Activated T-helper 1 cell treated with anti-CD3 and anti-CD28 coated beads, Interleukin-12 subunit alpha, Interleukin-12 subunit beta, Interleukin-2, Interleukin-4 antibody, amounts not matched to agents 30 ng/mL and 10 ng/mL and 1 ng/mL, durations not matched to agents 14 hours and 24 hours and 36 hours (primary cell): ENCODE measurements at places on chromosomes 11 and 22.
A peak's percentile ranks its signal among the peaks of the same experiment; 100 is the strongest.

- DNase-seq = no peak
Measured at GRCh38 chr22:45585437-45585755, 82.7 kb downstream of the FBLN1 start.

DNA sequence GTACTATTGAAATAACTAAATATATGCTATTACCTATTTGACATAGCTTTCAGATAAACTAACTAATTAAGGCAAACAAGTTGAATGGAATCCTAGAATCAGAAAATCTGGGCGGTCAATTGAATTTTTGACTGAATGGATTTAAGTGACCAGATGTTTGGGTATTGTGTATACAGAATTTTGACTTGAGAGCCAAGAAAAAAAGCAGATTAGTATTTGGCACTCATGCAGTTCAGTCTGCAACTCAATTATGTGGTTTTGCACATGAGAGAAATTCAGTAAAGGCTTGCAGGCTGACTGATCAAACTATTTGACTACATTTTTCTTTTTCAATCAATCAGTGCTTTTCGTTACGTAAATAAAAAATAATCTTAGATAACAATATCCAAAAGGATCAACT, 254.8 kb downstream of the GUCY1A2 start:
- DNase-seq = no peak

GRCh38 chr22:37552524-37553163, 7.6 kb upstream of the CDC42EP1 start:
- DNase-seq = no peak

- no peak for DNase-seq
Measured at GRCh38 chr11:112303616-112304015, 43.0 kb upstream of the PLET1 start.

- DNase-seq = no peak
Measured at GRCh38 chr22:20834206-20834605, 24.4 kb downstream of the PI4KA start.

DNA sequence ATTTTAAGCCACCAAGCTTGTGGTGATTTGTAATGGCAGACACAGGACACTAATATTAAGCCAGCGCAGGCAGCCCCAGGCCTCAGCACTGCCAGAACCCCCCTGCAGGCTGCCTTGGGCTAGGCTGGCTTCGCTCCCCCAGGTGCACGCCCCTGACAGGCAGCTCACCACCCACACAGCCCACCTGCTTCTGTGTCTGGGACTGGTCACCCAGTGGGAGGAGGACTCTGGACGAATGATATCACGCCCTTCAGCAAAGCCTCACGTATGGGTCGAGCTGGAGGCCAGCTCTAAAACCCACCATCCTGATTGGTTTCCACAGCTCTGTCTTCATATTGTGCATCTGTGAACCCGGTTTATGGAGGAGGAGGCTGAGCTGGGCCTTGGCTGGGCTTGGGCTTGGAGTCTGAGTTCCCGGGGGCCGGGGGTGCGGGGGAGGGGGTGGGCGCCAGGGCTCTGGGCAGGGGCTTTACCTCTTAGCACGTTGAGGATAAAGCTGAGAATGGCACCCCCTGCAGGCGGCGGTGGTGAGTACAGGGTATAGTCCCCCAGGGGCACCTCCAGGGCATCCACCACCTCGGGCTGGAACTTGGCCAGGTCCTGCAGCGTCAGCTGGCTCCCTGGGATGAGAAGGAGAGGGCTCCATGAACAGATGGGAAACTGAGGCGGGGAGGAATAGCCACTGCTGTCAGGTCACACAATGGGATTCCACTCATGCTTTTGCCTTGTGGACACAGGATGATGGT, 13.8 kb downstream of the GGT5 start:
- peak; percentile 41 for DNase-seq

DNA sequence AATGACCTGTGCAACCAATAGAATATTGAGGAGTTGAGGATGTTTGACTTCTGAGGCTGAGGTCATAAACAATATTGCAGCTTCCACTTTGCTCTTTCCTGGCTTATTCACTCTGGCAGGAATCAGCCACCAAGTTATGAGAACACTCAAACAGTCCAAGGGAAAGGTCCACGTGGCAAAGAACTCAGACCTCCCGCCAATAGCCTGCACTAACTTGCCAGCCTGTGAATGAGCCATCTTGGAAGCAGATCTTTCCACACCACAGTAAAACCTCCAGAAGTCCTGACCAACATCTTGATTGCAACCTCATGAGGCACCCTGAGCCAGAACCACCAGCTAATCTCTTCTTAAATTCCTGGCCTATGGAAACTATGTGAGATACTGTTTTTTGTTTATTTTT, 22.7 kb upstream of the PICALM start:
- DNase-seq = no peak

GRCh38 chr11:60282286-60282685, 1.8 kb downstream of the MS4A4A start:
- no peak for DNase-seq

DNA sequence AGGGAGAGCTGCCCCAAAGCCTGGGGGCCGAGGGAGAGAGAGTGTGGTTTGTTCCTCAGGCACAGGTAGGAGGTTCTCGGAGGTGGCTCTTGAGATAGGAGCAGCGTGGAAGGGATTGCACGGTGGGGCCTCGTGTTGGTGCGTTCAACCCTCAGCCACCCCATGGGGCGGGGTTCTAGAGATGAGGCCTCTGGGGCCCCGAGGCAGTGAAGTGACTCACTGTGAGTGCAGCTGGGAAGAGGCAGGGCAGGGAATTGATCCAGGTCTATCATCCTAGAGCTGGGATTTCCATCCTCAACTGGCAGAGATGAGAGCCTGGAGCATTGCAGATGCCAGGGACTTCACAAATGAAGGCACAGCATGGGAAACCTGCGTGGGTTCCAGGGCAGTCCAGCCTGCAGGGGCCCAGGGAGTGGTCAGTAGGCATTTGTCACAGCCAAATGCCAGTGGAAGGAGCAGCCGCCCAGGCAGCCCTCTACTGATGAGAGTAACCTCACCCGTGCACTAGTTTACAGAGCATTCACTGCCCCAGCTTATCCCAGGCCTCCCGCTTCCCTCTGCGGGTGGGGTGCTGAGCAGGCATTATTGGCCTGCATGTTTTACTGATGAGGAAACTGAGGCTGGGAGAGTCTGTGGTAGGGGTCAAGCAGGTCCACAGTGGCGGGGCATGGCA, 5.1 kb upstream of the SMARCB1 start:
- no peak for DNase-seq

GRCh38 chr11:8699903-8700302, 17.3 kb downstream of the RPL27A start:
- DNase-seq = no peak

DNA sequence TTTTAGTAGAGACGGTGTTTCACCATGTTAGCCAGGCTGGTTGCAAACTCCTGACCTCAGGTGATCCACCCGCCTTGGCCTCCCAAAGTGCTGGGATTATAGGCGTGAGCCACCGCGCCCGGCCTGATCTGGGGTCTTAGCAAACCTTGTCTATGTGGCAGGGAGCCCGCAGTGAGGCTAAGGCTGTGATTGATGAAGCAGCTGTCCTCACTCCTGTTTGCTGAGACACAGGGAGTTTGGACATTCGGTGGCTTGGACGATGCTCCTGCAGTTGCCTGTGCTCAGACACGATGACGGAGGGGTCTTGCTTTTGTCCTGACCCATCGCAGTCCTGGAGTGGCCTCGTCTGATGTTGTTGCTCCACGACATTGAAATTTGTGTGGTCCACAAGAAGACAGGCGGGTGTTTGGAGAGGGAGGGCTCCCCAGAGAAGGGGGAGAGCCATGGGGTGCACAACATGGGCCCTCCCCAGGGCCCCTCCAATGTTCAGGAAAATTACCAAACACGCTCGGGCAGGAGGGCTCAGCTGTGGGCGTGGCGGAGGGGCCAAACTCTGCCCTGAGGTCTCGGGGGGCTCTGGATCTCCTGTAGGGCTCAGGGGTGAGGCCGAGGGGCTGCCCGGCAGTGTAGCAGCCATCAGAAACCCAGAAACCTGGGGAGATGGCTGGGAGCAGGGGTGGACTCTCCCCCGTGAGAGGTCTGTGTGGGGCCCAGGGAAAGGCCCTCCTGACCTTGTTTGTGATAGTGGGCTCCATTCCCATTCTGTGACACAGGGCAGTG, 41.8 kb upstream of the PRR5 start:
- no peak for DNase-seq

GRCh38 chr11:6646918-6647679, 8.5 kb downstream of the DCHS1 start:
- DNase-seq = no peak

- DNase-seq = no peak
Measured at GRCh38 chr11:68137833-68138232, 16.6 kb upstream of the CHKA start.

DNA sequence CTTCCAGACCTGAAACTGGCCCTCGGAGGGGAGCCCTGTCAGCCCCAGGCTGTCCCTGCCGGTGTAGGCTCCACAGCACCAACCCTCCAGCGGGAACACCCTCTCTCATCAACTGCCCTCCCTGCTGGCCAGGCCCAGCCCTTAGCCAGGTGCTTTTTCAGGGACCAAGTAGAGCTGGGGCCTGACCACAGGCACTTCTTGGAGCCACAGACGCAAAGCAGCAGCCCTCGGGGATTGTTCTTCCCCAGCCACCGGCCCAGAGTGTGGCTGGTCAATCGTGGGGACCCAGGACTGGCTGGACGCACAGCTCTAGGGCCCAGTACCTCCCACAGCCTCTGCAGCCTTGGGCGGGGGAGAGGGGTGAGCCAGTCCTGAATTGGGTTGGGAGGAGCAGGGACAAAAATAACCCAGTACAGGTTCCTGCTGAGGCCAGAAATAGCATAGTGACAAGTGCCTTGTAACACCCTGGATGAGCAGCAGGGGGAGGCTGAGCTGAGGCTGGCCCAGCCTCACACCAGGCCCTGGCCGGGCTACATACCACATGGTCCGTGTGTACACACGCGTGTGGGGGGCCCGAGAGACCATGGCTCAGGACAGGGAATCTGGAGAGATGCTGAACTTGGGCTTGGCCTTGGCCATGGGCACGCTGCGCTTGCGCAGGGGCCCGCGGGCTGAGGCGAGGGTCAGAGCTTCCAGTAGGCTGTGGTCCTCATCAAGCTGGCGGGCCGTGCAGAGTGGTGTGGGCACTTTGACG, 2.0 kb downstream of the KCNJ11 start:
- DNase-seq = peak; percentile 27

DNA sequence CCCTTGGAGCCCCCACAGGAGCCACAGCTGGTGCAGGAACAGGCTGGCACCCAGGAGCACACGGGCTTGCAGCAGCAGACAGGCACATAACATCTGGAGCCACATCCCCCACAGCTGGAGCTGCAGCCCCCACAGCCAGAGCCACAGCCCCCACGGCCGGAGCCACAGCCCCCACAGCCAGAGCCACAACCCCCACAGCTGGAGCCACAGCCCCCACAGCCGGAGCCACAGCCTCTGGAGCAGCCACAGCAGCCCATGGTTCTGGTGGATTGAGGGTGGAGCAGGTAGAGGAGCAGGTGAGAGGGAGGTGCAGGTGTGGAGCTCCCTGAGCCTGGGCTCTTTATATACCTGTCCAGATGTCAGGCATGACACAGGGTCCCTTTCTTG, at the start of gene KRTAP5-2:
TSS of gene KRTAP5-2 (minus strand) at position 301 of the 387 bp plus-strand sequence. CDS start at position 257, 44 bp downstream.
- no peak for DNase-seq

- DNase-seq = no peak
Measured at GRCh38 chr11:45444796-45445195, 158.7 kb upstream of the SYT13 start.

DNA sequence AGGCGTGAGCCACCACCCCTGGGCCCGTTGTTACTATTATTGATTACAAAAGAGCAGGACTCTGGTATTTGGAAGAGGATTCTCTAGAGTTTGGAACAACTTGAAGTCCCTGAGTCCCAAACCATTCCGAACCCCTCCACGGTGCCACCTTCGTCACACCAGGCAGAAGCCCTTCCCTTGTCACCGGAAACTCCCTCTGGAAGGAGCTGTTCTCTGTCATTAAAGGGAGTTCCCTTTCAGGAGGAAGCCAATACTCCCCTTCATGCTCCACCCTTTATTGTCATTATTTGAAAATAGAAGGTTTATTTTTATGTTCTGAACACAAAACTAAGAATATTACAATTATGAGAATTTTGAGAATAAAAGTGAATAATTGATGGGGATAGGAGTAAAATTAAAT, 5.1 kb upstream of the C11orf24 start:
- no peak for DNase-seq

- no peak for DNase-seq
Measured at GRCh38 chr11:119599864-119600541, 129.0 kb downstream of the NECTIN1 start.

GRCh38 chr22:20465759-20466077, 28.1 kb upstream of the SCARF2 start:
- DNase-seq = no peak

- DNase-seq = no peak
Measured at GRCh38 chr11:83818349-83818748, 532.2 kb upstream of the CCDC90B start.

DNA sequence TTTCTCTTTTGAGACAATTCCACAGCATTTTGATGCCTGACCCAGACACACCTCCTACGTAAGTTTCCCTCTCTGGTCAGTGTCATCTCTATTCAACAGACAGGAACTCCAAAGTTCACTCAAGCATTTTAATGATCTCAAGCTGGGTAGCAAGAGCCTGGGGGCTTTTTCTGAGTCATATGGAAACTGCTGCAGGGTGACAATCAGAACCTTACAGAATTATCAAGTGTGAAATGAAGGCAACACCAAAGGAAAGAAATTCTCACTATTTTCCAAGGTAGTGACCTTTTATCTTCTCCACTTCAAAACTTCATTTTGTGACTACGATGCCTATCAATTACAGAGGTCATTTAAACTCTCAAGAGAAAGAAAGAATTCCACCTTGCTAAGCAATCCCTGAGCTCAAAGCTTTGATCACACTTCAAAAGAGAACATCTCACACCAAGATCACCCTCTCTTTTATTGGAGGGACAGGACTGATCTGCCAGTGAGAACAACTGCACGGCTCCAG, 229.0 kb upstream of the ZC3H12C start:
- no peak for DNase-seq

DNA sequence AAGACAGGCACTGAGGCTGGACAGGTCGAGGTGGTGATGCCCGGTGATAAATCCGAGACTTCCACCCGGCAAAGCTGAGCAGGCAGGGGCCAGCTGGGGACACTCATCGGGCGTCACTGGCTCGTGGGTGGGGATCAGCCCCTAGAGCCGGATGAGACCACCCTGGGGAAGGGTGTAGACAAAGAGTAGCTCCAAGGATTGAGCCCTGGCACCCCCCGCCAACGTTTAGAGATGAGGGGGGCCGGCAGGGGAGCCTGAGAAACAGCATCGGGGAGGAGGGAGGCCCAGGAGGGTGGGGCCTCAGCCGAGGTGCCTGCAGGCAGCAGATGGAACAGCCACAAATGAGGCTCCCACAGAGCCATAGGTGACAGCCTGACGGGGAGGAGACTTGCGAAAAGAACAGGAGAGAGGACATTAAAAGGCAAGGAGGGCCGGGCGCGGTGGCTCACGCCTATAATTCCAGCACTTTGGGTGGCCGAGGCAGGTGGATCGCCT, 27.4 kb upstream of the CBX7 start:
- DNase-seq = no peak

- DNase-seq = no peak
Measured at GRCh38 chr22:36879775-36880174, 19.0 kb downstream of the NCF4 start.

- DNase-seq = no peak
Measured at GRCh38 chr11:94766713-94767206, 1.4 kb upstream of the AMOTL1 start.
